ENCODE measurements at places on chromosomes 2 and 18.

DNA sequence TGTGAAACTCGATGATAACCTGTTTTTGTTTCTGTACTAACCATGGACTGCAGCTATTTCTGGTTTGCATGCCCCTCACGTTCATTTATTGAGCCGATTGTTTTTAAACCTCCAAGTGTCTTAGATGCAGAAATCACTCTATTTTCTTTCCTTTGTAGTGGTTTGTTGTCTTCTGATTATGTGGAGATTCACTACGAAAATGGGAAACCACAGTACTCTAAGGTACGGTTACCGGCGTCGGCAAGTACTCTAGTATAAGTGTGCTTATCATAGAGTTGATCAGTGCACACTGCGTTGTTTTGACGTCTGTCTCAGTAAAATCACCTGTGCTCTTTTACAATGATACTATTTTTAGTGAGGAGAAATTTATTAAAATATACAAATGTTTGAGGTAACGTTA lies 87.4 kb downstream of the ADAM23 start:
- no peak for DNase-seq

GRCh38 chr2:241649404-241649803 lies 11.9 kb downstream of the ATG4B start:
- no peak for DNase-seq

- no peak for DNase-seq
These were observed 37.2 kb downstream of the PTPRM start for GRCh38 chr18:7604361-7604760.

GRCh38 chr2:97932975-97933662 lies 62.6 kb downstream of the TMEM131 start:
- DNase-seq, result no peak

- no peak for DNase-seq
These were observed 8.0 kb upstream of the COX7A2L start for GRCh38 chr2:42368817-42369531.

- DNase-seq, result no peak
These were observed 173.5 kb downstream of the UBE2E3 start for GRCh38 chr2:181153886-181154285.

DNA sequence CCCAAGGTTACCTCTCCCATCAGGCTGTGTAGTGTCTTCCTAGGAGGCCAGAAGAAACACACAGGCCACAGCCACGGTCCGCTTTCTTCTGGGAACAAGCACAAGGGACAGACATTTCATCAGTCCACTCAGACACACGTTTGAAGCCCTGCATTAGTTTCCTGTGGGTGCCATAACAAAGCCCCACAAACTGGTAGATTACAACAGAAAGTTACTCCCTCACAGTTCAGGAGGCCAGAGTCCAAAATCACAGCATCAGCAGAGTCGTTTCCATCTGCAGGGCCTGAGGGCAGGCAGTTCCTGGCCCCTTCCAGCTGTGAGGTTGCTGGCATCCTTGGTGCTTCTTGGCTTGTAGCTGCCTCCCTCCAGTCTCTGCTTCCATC lies 8.8 kb upstream of the PRLH start:
- DNase-seq, result no peak

GRCh38 chr2:204370172-204370718 lies 175.0 kb upstream of the PARD3B start:
- DNase-seq, result no peak

- DNase-seq, result no peak
These were observed 7.5 kb upstream of the GBX2 start for GRCh38 chr2:236175548-236176150.

DNA sequence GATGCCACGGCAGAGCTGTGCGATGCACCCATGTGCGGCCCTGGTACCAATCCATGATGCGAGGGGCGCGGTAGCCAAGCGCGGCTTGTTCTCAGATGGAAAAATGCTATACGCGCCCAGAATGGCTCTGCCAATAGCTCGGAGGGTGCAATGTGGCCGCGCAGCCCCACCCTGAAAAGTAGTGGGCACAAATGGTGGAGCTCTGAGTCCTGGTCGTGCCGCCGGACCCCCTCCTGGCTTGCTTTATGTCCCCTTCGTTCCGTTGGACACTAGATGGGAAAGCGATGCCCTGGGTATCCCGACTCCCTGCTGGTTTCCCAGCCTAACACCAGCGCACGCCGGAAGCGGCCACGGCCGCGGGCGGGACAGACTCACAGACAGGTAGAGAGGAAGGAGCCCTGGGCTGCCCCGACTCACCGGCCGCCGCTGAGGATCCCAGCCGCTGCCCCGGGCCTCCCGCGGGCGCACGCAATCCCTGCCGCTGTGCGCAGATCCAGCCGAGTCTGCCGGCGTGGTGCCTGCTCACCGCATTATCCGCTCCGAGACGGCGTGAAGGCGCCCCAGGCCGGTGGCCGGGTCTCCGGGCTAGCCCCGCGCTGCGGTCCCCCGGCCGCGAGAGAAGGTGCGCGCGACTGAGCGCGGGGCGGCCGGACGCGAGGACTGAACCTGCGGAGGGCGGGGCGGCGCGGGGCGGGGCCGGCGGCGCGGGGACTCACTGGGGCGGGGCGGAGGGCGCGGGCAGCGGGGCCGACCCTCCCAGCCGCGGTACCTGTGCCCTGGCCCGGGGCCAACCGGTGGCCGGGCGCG lies at the start of gene CDC42EP3:
TSS of gene CDC42EP3 (minus strand) at position 634 of the 807 bp plus-strand sequence. CDS start 25,055 bp downstream, outside the sequence.
- DNase-seq, result peak; percentile 64

- no peak for DNase-seq
These were observed 20.7 kb downstream of the RAMP1 start for GRCh38 chr2:237879991-237880560.

DNA sequence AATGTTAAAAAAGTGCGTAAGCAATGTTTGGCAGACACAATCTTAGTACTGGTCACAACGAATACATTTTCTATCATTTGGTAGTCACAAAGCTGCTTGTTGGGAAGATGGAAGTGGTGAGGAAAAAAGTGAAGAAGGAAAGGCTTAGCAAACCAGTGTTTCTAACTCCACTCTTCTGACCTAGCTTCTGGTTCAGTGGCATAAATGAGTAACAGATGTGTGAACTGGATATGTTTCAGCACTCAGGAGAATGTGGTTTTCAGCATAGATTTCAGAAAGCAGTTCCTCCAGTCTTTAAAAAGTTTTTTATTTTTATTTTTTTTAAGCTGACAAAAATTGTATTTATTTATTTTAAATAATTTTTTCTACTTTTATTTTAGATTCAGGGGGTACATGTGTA lies 357.1 kb downstream of the CPS1 start:
- DNase-seq, result no peak

DNA sequence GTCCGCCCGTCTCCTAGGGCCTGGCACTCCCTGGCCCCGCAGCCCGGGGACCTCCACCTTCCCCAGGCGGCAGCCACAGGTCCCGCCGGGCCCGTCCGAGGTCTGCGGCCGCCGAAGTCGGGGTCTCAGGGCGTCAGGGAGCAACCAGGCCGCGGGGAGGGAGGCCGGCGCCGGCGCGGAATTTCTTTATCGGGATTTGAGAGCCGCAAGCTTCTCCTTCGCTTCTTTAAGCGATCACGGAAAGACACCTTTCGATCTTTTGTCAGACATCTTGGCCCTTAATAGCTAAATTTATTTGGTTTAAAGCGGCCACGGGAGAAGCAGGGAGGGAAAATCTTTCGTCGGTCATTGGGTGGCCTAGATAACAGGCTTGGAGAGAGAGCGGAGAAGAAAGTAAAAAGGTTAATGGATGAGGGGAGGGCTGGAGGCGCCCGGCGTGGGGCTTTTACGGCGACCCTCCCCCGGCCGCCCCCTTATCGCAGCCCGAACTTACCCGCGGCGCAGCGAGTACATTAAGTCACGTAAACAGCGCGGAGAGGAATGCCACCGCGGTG lies 4.3 kb upstream of the GATA6 start:
- no peak for DNase-seq

- DNase-seq, result no peak
These were observed 21.7 kb upstream of the LRRTM1 start for GRCh38 chr2:80326214-80326613.

DNA sequence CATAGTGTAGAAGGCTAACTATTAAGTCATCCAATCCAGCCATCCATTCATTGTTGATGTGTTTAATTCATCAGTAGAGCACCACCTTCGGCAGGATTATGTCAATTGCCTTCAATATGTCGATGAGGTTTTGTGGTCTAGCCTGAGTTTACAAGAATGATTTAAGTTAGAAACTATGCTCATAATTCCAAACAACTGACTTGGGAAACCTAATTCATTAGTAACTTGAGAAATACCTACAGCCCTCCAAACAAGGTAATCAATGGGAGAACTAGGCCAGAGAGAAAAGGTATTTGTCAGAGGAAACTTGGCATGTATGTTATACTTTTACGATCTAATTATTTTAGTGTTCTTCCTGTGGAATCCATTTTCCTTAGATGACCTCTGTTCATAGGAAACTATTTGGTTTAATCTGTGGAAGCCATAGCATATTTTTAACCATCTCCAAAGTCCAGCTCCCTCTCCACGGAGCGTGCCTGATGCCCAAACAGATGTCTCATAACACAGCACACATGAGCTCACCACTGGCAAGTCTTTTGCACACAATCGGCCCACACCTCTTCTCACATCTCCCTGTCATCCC lies 148.5 kb downstream of the GFPT1 start:
- DNase-seq, result no peak

- DNase-seq, result no peak
These were observed 22.1 kb downstream of the TTLL4 start for GRCh38 chr2:218732761-218733158.

All from stimulated activated CD8-positive, alpha-beta memory T cell treated with anti-CD3 and anti-CD28 coated beads, Interleukin-4, amount 100 ng/mL, for 24 hours (primary cell).